Activated T-helper 2 cell treated with anti-CD3 and anti-CD28 coated beads, Interferon-gamma antibody, Interleukin-2, Interleukin-4, amounts not matched to agents 10 μg/mL and 5 μg/mL and 100 μg/mL, durations not matched to agents 14 hours and 24 hours and 36 hours (primary cell): ENCODE measurements at places on chromosomes 4 and X.

GRCh38 chr4:139368998-139369397 lies 66.7 kb upstream of the NDUFC1 start:
- no peak overlapping the region for H3K4me3 ChIP-seq
- no peak for DNase-seq
- H3K4me1 ChIP-seq, result peaks cover 1% of the 10 kb centered on the region

DNA sequence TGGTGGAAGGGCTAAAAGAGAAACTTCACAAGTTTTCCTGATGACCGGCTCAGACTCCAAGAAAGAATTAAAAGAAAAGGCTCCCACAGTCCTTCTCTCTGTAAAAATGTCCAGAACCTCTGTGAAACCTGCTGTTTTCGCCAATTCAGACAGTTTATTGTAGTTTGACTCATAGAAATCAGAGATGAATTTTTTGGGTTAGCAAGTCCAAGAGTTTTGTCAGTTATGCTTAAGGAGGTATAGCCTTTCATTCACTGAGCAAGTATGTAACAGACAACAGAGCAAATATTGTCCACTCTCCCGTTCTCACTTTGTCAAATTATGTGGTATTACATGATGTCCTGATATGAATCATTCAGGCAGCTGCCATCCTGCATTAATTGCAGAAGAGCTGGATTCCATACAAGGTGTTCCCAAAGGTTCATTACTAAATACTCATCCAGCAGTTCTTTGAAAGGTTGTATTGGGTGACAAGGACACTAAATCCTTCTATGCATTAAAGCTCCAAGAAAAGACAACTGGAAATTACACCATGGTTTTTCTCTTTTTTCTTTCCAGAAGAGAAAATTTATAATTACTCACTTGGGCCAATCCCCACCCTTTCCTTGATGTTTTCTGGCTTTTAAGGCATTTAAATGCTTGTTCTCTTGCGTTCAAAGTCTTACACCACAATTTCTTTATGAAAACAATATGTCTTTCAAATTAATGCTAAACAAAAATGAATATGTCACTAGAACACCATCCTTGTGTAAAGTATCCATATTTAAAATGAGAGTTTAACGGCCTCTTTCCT lies 30.0 kb upstream of the PLAC1 start:
- H3K27me3 ChIP-seq, result peaks cover 5% of the 10 kb centered on the region
- no peak overlapping the region for H3K4me3 ChIP-seq
- DNase-seq, result no peak
- no peaks in the 10 kb centered on the region for H3K36me3 ChIP-seq
- H3K27ac ChIP-seq, result no peak overlapping the region

DNA sequence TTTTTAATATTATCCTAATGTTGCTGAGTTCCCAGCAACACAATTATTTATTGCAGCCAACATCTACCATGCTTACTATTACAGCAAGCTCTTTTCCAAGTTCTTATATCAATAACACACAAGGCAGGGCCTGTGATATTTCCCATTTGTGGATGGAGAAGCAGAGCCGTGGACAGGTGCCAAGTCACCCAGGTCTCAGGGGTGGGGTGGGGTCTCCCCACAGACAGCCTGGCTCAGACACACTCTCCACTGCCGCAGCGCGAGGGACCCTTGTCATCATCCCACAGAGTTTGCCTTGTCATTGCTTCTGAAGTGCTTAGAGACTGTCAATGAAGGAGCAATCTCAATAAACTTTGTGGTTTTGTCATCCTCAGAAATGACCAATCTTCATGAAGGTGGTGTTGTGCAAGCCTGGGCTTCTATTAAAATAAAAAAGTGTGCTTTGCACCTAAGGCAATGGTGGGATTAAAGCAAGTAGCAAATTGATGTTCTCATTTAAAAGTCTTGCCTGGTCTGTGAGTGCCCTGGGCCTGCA lies 76.1 kb downstream of the SORBS2 start:
- H3K4me1 ChIP-seq, result no peaks in the 10 kb centered on the region
- peaks cover 4% of the 10 kb centered on the region for H3K27me3 ChIP-seq
- H3K36me3 ChIP-seq, result no peaks in the 10 kb centered on the region
- no peak for DNase-seq
- no peak overlapping the region for H3K4me3 ChIP-seq

DNA sequence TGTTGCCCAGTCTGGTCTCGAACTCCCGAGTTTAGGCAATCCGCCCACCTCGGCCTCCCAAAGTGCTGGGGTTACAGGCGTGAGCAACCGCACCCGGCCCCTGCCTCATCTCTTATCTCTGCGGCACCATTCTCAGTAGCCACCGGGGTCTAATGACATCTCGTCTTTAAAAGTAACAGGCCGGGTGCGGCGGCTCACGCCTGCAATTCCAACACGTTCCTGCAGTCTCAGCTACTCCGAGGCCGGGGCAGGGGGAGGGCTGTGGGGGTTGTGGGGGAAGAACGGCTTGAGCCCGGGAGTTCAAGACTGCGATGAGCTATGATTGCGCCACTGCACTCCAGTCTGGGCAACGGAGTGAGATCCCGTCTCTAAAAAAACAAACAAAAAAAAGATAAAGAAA lies 28.8 kb downstream of the ING2 start:
- no peak overlapping the region for H3K4me3 ChIP-seq
- H3K27me3 ChIP-seq, result peaks cover 30% of the 10 kb centered on the region
- no peaks in the 10 kb centered on the region for H3K36me3 ChIP-seq
- no peak for DNase-seq
- no peak overlapping the region for H3K27ac ChIP-seq

DNA sequence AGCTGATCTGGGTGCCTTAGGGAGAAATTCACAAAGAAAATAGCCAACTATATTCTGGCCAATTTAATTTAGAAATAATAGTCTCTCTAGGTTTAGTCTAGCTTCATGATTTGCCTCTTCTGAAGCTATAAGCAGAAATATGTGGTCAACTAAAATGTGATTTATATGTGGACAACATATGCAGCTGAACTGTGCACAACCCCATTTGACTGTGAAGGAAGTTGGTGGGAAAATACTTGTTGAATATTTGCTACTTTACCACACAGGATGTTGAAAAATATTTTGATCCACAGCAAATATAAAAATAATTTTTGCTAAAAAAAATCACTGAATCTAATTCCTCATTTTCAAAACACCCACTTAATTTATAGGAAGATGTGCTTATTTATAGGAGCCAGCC lies 15.7 kb upstream of the RNF128 start:
- no peak overlapping the region for H3K4me3 ChIP-seq
- no peak for DNase-seq
- H3K36me3 ChIP-seq, result no peaks in the 10 kb centered on the region
- H3K27me3 ChIP-seq, result no peaks in the 10 kb centered on the region
- no peak overlapping the region for H3K27ac ChIP-seq
- no peaks in the 10 kb centered on the region for H3K4me1 ChIP-seq

GRCh38 chr4:173490256-173490655 lies 39.8 kb downstream of the HAND2 start:
- H3K4me3 ChIP-seq, result no peak overlapping the region
- H3K27me3 ChIP-seq, result peaks cover 10% of the 10 kb centered on the region
- no peak for DNase-seq
- no peaks in the 10 kb centered on the region for H3K36me3 ChIP-seq

GRCh38 chrX:24294619-24295018 lies 19.2 kb downstream of the SUPT20HL2 start:
- no peak overlapping the region for H3K4me3 ChIP-seq
- H3K27ac ChIP-seq, result no peak overlapping the region
- H3K27me3 ChIP-seq, result peaks cover 3% of the 10 kb centered on the region
- no peaks in the 10 kb centered on the region for H3K4me1 ChIP-seq
